ENCODE measurements at places on chromosomes 6 and 20.

- DNase-seq, result no peak
These were observed 76.5 kb downstream of the SYNJ2 start for GRCh38 chr6:158058171-158058651.

GRCh38 chr6:139686308-139686707 lies 311.9 kb upstream of the CITED2 start:
- no peak for DNase-seq

DNA sequence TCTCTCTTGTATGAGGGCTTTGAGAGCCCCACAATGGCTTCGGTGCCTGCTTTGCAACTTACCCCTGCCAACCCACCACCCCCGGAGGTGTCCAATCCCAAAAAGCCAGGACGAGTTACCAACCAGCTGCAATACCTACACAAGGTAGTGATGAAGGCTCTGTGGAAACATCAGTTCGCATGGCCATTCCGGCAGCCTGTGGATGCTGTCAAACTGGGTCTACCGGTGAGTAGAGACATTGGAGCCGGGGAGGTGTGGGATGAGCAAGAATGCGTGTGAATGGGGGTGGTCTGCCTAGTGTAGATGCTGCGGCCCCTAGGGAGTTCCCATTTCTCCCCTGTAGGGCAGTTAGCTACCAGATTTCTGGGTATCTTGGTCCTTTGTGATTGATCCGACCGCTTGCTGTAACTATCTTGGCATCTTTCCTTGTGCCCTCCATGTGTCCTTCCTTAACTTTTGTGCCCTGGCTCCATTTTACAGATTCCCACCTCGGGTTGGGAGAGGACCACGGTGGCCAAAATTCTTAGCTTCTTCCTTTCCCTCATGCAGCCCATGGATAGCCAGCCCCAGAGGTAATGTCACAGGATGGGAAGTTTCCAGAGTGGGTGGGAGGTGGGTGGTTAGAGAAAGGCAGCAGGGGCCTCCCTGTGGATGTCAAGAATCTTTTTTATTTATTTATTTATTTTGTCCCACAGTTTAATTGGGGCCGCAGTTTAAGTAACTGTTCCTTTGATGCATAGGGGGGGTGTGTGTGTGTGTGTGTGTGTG lies 6.3 kb downstream of the BRD2 start:
- no peak for DNase-seq

- no peak for DNase-seq
These were observed 13.7 kb upstream of the SIRPB1 start for GRCh38 chr20:1633535-1633934.

GRCh38 chr6:137873273-137873762 lies 6.3 kb downstream of the TNFAIP3 start:
- no peak for DNase-seq

GRCh38 chr6:138336221-138336620 lies 41.5 kb upstream of the SMIM28 start:
- DNase-seq, result no peak

- DNase-seq, result no peak
These were observed 608.6 kb downstream of the COL12A1 start for GRCh38 chr6:74597266-74597665.

DNA sequence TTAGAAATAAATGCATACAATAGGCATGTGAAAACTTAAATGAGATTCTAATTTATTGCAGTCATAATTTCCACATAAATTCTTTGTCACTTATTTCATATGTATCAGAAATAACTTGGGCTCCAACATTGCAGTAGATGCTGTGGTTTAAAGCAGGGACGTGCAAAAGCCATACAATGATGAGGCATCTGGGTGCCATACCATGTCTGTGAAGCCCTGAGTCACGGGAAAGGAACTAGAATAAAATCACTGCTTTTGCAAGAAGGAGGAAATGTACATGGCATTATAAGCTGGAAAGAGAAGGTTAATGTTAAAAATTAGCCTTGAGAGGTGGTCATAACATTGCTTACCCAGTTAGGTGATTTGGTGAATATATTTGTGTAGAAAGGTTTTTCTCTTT lies 180.4 kb downstream of the SASH1 start:
- DNase-seq, result no peak

DNA sequence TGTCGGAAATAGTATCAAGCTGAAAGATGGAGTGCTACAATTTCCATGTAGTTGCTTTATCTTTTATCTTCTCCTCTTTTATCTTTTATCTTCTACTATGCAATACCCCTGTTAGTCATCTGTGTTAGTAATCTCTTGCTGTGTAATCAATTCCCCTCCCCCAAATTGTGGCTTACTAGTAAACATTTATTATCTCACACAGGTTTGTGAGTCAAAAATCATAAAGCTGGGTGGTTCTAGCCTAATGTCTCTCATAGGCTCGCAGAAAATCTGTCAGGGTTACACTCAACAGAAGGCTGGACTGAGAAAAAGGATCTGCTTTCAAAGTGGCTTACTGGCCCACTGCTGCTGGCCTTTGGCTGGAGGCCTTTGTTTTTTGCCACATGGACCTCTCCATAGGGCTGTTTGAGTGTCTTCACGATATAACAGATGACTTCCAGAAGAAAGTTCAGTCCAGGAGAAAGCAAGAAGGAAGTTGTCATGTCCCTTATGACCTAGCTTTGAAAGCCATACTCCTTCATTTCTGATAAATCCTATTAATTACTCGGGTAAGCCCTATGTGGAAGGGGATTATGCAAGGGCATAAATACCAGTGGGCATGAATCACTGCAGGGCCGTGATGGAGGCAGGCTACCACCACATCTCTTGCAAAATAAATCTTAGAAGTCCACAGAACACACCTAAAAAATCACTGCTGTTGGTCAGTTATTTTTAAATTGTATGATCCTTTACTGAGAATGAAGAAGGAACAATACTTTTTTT lies 24.5 kb upstream of the PTCHD4 start:
- no peak for DNase-seq

DNA sequence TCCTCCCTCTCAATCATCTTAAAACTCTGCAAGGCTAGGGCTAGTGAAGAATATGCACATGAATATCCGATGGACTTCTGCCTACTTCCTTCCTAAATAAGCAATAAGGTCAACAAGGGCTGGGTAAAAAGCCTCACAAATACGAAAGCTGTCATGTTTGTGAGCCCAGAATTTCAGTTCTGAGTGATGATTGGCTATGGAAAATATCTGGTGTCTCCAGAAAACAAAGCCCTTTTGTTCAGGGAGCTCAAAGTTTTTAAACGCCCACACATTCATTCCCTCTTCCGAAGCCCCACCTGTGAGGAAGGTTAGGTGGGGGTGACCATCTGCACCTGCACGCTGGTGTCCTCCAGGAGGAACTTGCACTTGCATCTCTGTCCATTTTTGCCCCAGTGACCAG lies 126.9 kb upstream of the ARMC2 start:
- no peak for DNase-seq

DNA sequence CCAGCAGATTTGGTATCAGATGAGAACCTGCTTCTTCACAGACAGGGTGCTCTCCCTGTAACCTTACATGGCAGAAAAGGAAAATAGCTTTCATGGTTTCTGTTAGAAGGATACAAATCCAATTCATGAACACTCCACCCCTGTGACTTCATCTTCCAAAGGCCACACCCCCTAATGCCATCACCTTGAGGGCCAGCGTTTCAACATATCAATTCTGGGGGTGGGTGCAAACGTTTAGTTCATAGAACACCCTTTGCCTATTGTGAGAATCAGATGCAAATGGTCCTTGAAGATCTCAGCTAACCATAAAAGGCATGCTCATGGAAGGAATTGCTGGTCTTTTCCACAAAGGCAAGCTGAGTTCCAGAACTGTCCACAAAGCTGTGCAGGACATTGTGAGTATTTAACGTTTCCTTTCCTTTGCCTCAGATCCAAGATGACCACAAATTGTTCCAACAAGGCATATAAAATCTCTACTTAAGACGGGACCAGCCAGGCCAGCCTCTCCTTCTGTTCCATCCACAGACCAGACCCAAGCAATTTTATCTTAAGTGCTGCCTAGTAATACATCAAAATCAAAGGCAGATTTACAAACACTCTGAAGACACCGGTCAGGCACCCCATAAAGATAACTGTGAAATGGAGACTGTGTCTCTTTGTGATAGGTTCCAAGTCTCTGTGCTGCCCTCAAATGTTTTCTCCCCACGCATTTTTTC lies 34.7 kb upstream of the SSTR4 start:
- DNase-seq, result no peak

- DNase-seq, result no peak
These were observed 105.1 kb downstream of the MMS22L start for GRCh38 chr6:97177905-97178304.

GRCh38 chr6:134288538-134289203 lies 29.2 kb downstream of the SGK1 start:
- no peak for DNase-seq

DNA sequence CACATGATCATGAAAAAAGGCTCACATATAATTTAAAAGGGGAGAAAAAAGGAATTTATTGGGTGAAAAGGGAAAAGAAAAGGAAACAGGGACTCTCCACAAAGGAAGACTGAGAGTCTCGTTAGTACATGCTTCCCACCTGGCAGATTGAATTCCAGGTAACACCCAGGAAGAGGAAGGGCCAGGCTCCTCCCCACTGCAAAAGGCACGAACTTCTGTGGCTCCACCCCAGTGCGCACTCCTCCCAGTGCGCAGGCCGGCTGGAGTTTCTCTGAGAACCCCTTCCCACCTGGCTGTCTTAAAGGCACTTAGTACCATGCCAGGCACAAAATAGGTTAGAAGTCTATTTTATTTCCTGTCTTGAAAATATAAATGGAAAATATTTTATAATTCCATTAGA lies 129.8 kb downstream of the COL12A1 start:
- DNase-seq, result no peak

- DNase-seq, result no peak
These were observed 984 bp downstream of the TNFRSF21 start for GRCh38 chr6:47308552-47309290.

DNA sequence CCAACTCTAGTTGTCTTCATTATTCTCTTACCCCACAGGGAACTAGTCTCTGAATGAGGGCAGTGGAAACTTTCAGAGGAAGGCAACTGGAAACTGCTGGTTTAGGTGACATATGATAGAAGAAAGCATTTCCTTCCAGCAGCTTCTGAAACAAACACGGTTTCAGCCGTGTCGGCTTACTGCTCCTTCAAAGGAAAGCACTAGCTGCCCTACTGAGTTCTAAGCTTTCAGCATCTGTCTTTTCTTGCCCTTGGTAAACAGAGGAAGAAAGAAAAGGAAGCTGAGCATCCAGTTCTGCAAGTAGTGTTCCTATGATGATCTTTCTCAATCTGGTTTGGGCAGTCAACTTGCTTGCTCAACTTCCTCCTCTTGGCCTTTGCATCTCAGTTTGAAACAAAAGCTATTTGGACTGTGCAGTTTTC lies 117.5 kb upstream of the CEP85L start:
- DNase-seq, result no peak

DNA sequence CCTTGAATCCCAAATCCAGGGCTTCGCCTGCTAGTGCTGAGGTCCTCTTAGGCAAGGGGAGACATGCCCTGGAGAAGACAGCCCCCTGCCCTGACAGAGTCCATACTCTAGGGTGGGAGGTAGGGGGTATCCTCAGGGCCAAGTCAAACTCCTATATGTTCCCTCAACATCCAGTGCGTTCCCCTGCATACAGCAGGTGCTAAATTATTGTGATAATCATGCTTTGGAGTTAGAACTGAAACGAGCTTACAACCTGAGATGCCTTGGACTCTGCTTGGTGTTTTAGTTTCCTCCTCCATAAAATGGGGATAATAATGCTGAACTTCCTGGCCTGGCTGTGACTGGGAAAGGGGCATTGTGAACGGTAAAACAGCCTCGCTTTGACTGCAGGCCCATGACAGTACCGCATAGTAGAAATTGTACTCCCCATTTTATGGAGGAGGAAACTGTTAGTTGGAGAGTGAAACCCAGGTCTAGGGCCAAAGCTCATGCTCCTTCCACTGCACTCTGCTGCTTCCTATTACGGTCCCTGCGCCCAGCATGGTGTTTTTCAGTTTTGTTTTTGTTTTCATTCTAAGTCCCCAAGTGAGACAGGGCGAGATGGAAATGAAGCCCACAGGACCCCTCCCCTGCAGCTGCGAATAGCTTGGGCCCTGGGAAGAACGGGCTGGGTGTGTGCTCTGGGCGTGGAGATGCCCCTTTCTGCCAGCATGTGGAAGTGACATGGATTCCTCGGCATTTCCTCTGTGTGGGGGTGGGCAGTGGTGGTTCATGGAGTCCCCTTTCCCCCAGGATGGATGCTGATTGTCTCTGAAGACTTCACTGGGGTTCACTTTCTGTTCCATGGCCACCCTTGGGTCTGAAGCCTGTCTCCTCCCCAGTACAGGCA lies 162.5 kb downstream of the VEGFA start:
- DNase-seq, result no peak

GRCh38 chr20:56628015-56628872 lies 862 bp upstream of the TFAP2C start:
- DNase-seq, result no peak

- no peak for DNase-seq
These were observed 30.4 kb downstream of the TRMT6 start for GRCh38 chr20:5919626-5920544.

Data from stimulated activated CD8-positive, alpha-beta memory T cell treated with anti-CD3 and anti-CD28 coated beads, Interleukin-7, amount 100 ng/mL, for 1 hour (primary cell).